Activated B cell treated with CpG ODN at 0.5 μM for 24 hours (primary cell): ENCODE measurements at places on chromosomes 12 and 14. TPM values are rescaled to one million over a fixed set of nuclear protein-coding genes. Genes with fewer than 3 reads are reported as not detected.

Gene SRGAP1
- total RNA-seq, result 0.49 and 1.1 TPM in 2 replicates

Gene TRPV4
- total RNA-seq, result not detected in 2 replicates

Gene MRPL51
- total RNA-seq, result 130 and 145 TPM in 2 replicates

Gene RFLNA
- not detected in 2 replicates for total RNA-seq

Gene AMN
- total RNA-seq, result 4.4 and 5.3 TPM in 2 replicates

Gene DIABLO
- 39.8 and 51.3 TPM in 2 replicates for total RNA-seq

Gene ARL1
- total RNA-seq, result 45.4 and 49.5 TPM in 2 replicates

Gene REM2
- total RNA-seq, result 0.71 and 1.4 TPM in 2 replicates

Gene SOAT2
- not detected in 2 replicates for total RNA-seq

Gene VRTN
- total RNA-seq, result not detected in 2 replicates

Gene PTPN21
- total RNA-seq, result 0.10 and 0.31 TPM in 2 replicates

Gene SLCO1B1
- total RNA-seq, result not detected in 2 replicates

Gene SCN8A
- total RNA-seq, result 0.86 and 2.1 TPM in 2 replicates

Gene SPRING1
- total RNA-seq, result 31.6 and 36.4 TPM in 2 replicates

Gene ITGA7
- 1.4 and 2.1 TPM in 2 replicates for total RNA-seq

Gene LLPH
- total RNA-seq, result 29.5 and 35.5 TPM in 2 replicates

Gene PLCZ1
- not detected in 2 replicates for total RNA-seq

Gene DNAI7
- 0.15 and 0.27 TPM in 2 replicates for total RNA-seq

Gene PAX9
- not detected in 2 replicates for total RNA-seq

Gene ZC2HC1C
- 0.91 TPM in 1 of 2 replicates, not detected in the other for total RNA-seq

Gene TMCC3
- total RNA-seq, result 24.2 and 28.0 TPM in 2 replicates

Gene AMIGO2
- total RNA-seq, result 13.9 and 14.1 TPM in 2 replicates

Gene TMEM132D
- not detected in 2 replicates for total RNA-seq

Gene NAA30
- 12.8 and 14.6 TPM in 2 replicates for total RNA-seq

Gene ADGRD1
- 0.46 and 0.47 TPM in 2 replicates for total RNA-seq

Gene SLC6A13
- total RNA-seq, result 0.38 TPM in 1 of 2 replicates, not detected in the other

Gene C1S
- total RNA-seq, result 0.71 and 1.6 TPM in 2 replicates

Gene KRT5
- not detected in 2 replicates for total RNA-seq

Gene PLEKHD1
- total RNA-seq, result 0.22 and 0.24 TPM in 2 replicates

Gene IAPP
- total RNA-seq, result not detected in 2 replicates

Gene EGLN3
- total RNA-seq, result 0.33 and 0.46 TPM in 2 replicates

Gene RTN1
- not detected in 2 replicates for total RNA-seq

Gene SRRM4
- total RNA-seq, result not detected in 2 replicates

Gene CGRRF1
- total RNA-seq, result 11.9 and 14.1 TPM in 2 replicates

Gene ZNF410
- 58.4 and 64.7 TPM in 2 replicates for total RNA-seq

Gene NYNRIN
- 0.02 and 0.04 TPM in 2 replicates for total RNA-seq

Gene TROAP
- 2.0 and 3.1 TPM in 2 replicates for total RNA-seq

Gene FERMT2
- total RNA-seq, result 0.24 and 0.51 TPM in 2 replicates

Gene TAS2R9
- not detected in 2 replicates for total RNA-seq

Gene TMTC1
- not detected in 2 replicates for total RNA-seq

Gene RPL10L
- not detected in 2 replicates for total RNA-seq

Gene LHX5
- total RNA-seq, result not detected in 2 replicates

Gene NABP2
- 27.7 and 31.4 TPM in 2 replicates for total RNA-seq

Gene CKAP4
- total RNA-seq, result 15.9 and 17.1 TPM in 2 replicates

Gene TTC6
- total RNA-seq, result not detected in 2 replicates

Gene RPS6KL1
- 5.2 and 7.0 TPM in 2 replicates for total RNA-seq
